Activated CD8-positive, alpha-beta T cell treated with anti-CD3 and anti-CD28 coated beads for 36 hours (primary cell): ENCODE measurements at places on chromosomes 6 and 20. TPM values are rescaled to one million over a fixed set of nuclear protein-coding genes. Genes with fewer than 3 reads are reported as not detected.
A peak's percentile ranks its signal among the peaks of the same experiment; 100 is the strongest.

DNA sequence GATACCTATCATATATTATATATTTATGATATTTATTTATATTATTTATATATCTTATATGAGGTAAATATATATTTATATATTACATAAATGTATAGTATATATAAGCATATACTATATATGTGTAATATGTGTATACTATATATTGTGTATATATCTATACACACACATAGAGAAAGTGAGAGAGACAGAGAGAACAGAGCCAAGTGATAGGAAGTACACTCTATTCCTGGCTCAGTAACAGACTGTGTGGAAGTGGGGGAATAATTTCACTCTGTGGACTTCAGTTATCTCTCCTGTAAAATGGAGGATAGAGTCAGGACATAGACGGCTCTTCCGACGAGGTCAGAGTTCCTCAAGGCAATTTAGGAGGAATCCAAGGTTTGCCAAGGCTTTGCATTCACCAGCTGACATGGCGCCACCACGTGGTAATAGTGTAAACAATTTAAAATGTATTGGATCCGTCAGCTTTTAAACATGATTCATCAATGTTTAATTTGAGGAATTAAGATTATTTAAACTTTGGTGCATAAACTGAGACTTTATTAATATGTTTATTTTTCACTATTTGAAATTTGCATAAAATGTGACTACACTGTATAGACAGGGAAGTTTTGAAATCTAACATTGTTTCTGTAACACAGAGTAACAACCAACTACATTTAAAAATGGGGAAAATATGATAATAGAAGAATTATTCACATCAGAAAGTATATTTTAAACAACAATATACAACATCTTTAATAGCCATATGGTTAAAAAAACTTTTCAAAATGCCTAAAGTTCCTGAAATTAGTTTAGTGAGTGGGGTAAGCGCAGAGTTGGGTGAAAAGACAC is 75.4 kb upstream of the TMEM244 start:
- peak; percentile 59 for DNase-seq

- DNase-seq: peak; percentile 81
Measured at GRCh38 chr6:27582928-27583725, 110.2 kb upstream of the ZNF184 start.

GRCh38 chr6:37862992-37863391 is 43.5 kb downstream of the ZFAND3 start:
- no peak for DNase-seq

- no peak for DNase-seq
Measured at GRCh38 chr20:43789593-43789992, 62.8 kb upstream of the GTSF1L start.

The SUN5 gene
- not detected for total RNA-seq
